ENCODE measurements at places on chromosomes 7 and 10.

- DNase-seq, result no peak
These were observed 243.1 kb upstream of the AOAH start for GRCh38 chr7:36967387-36967786.

DNA sequence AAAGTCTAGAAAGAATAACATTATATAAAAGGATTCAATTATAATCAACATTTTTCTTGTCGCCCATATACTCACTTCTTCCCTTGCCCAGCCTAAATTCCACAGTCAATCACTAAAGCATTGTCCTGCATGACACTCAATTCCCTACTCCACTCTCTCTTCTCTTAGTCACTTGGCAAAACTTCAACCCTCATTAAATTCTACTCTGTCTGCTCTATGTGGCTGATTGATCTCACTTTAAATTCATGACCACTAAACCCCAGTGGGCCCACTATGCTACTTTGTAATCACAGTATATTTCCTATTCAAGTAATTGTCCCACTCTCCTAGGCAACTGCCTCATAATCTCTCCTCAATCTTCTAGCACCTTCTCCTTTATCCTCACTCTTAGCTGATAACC is 54.1 kb downstream of the MTERF1 start:
- DNase-seq, result no peak

DNA sequence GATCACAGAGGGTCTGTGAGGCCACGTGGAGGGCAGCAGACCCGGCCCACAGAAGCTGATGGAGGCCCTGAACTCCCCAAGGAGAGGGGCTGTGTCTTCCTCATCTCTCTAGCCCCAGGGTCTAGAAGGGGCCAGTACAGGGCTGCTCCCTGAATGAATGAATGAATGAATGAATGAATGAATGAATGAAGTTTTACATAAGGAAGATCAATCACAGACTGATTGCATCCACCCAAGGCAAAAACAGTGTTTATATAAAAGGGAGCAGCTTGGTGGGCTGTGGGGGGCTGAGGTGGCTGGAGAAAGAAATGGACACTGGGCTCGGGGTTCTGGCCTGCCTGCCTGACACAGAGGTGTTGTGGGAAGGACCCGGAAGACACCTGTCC is 4.9 kb upstream of the NSUN5 start:
- DNase-seq, result no peak

- DNase-seq, result no peak
These were observed 130.0 kb downstream of the PLXNA4 start for GRCh38 chr7:132446260-132446659.

- no peak for DNase-seq
These were observed 9.7 kb upstream of the GARS1 start for GRCh38 chr7:30584965-30585364.

Data from stimulated activated CD4-positive, alpha-beta T cell treated with anti-CD3 and anti-CD28 coated beads, Interleukin-4, amount 100 ng/mL, for 1 hour (primary cell).